ENCODE measurements at places on chromosomes 13 and 19. TPM values are rescaled to one million over a fixed set of nuclear protein-coding genes. Genes with fewer than 3 reads are reported as not detected.

The DKKL1 gene
- total RNA-seq, result not detected

DNA sequence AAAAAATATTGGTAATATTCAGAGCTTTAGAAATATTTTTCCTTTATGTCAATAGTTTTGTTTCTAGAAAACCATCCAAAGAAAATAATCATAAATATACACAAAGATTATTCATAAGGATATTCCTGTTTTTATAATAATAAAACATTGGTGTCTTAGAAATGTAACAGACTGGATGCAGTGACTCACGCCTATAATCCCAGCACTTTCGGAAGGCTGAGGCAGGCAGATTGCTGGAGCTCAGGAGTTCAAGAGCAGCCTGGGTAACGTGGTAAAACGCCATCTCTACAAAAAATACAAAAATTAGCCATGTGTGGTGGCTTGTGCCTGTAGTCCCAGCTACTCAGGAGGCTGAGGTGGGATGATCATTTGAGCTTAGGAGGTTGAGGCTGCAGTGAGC lies 106.8 kb downstream of the DHRS12 start:
- no peak for DNase-seq

- DNase-seq, result peak; percentile 38
Measured at GRCh38 chr13:45120967-45121831, 889 bp downstream of the GTF2F2 start.

- no peak for DNase-seq
Measured at GRCh38 chr19:52536448-52536800, 9.0 kb downstream of the ZNF808 start.

GRCh38 chr19:33052352-33052972 lies 12.2 kb downstream of the RHPN2 start:
- peak; percentile 70 for DNase-seq

DNA sequence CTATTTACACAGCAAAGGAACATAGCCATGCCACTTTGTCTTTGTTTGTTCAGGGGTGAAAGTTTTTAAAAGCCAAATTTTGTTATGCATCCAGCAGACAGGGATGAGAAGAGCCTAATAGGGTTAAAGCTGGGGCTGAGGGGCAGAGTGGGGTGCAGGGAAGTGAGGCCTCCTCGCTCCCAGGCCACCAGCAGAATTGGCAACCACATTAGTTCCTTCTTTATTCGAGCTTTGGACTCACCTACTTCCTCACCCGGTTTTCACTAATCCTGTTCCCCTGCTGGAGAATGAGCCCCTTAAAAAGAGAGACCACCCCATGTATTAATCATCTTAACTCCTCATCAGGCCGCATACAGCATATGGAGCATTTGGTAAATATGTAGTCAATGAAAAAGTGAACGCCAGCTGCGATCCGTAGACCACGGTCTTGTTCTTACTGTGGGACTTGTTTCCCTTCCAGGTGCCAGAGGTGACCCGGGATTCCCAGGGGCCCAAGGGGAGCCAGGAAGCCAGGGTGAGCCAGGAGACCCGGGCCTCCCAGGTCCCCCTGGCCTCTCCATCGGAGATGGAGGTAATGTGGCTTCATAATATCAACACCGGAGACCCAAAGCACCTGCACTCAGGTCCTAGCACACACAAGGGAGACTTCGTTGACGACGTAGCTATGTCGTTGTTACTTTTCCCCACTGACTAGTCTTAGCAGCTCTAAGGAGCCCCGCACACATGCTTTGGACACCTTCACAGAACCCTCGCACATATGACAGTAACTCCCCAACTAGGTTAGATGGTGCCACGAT lies 112.1 kb downstream of the RAB20 start:
- no peak for DNase-seq
